ENCODE measurements at places on chromosomes 12 and 14.

GRCh38 chr14:77470224-77470870, 12.5 kb downstream of the AHSA1 start:
- no peak for DNase-seq

DNA sequence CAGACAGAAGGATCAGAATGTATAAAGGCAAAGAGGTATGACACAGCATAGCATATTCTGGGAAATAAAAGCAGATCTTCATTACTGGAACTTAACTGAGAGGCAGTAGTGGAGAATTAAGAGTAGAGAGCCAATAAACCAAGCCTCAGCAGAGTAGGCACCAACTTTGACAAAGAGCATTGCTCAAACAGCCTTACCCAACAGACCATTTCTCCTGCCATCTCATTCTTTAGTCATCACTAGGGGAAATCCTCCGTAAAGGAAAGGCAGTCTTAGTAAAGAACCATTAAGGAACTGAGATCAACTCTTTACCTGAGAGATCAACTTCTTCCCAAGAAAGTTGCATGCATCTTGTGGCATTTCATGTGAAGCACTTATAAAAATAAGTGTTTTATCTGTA, 36.6 kb downstream of the SENP1 start:
- no peak for DNase-seq

DNA sequence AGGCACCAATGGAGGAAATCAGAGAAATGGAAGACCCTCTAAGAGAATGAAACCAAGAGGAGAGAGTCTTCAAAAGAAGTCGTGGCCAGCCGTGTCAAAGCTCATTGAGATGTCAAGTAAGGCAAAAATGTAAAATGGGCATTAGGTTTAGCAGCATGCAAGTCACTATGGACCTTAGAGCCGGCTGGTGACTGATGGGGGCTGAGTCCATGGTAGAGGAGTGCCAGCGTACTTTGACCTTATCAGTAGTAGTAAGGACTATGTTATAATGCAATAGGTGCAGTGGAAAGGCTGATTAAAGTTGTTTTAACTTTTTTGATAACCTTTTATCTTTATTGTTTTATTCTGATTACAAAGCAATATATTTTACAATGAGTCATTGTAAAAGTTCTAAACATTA, 66.5 kb downstream of the ANO6 start:
- DNase-seq, result no peak

DNA sequence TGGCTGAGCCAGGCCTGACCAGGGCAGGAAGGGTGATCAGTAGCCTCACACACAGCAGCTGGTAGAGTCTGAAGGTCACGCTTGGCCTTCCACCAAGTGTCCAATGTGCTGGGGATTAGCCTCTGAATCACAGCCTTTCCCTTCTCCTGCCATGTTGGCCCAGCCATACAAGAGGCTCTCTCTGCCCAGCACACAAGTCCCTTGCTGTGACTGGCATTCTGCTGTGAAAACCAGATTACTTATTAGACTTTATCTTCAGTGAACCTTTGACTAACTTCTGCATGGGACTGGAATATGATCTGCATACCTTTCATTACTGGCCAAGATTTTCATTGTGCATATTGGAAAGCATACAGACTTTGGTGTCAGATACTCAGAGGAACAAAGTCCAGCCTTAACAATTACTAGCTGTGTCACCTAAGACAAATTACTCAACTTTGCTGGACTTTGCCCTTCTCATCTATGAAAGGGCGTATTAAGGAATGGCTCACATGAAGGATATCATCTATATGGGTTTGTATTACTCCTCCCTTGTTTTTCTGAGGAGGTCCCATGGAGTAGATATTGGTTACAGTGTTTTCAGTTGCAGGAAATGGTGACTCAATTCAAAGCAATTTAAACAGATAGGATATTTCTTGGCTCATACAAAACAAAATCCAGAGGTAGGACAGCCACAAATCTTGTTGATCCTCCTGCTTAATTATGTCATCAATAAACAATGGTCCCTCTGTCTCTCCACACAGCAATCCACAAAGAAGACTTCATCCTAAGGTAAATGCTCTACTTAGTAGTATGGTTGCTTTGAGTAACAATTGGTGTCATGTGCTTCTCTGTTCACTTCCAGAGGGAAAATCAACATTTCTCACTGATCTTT, 99.6 kb downstream of the DYRK2 start:
- no peak for DNase-seq

GRCh38 chr14:55867311-55867710, 250.9 kb upstream of the PELI2 start:
- DNase-seq, result no peak

DNA sequence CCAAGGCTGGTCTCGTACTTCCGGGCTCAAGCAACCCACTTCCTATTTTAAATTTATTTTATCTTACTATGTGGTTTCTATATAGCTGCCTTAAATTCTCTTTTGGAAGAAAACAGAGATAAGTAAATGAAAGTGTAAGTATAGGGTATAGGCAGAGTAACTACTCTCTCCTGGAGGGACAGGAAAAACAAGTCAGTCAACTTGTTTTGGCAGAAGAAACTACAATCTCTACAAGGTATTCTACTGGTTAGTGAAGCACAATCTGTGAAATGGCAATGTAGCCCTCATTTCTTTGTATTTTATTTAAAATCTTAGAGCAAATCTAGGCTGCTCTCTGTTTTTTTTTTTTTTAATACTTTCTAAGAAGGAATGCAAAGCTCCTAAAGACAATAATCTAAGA, 55.4 kb downstream of the UBR7 start:
- no peak for DNase-seq

DNA sequence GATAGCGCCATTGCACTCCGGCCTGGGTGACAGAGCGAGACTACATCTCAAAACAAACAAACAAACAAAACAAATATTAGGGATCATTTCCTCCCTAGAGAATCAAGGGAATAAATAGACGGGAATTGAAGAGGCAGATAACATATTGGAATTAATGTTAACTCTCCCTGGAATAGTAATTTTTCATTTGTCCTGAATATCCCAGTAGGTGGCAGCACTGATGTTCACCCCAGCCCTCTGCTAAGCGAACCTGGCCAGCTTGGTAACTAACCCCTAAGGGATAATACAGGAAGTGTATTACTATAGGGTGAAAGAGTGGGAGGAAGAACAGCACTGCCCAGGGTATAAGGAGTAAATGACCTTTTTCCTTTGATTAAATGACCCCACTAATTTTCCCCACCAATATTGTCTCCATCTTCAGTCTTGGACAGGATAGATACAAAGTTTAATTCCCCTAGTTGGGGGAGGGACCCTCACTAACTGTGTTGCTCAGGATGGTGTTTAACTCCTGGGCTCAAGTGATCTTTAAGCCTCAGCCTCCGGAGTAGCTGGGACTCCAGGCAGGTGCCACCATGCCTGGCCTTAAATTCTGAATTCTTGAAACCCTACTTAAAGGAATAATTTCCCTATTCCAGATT, 40.5 kb downstream of the SLC2A14 start:
- no peak for DNase-seq

GRCh38 chr12:55670276-55670675, 33.6 kb downstream of the OR10P1 start:
- no peak for DNase-seq
